Epithelial cell of esophagus (primary cell): ENCODE measurements at places on chromosomes 5 and 9.
A peak's percentile ranks its signal among the peaks of the same experiment; 100 is the strongest.

GRCh38 chr9:87678650-87679355 lies 47.1 kb upstream of the CTSL start:
- DNase-seq, result peak; percentile 72

DNA sequence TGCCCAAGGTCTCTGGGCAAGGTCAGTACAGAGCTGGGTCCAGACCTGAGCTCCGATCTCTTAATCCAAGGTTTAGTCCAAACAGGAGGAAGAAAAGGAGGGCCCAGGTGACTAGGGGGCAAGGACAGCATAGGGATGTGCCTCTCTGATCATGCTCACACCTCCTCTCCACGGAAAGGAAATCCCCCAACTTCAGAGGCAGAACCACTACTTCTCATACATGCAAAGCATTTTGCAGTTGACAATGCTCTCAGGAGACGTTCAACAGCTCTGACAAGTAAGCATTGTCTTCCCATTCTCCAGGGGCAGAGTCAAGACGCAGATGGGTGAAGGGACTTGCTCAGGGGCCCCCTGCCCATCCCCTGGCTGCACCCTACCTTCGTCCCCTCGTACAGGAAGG lies 8.7 kb upstream of the CORO2A start:
- DNase-seq, result no peak

GRCh38 chr5:76715736-76716455 lies at the start of gene F2R:
Gene F2R (plus strand): TSS chr5:76716126. CDS start chr5:76716308, 182 bp downstream.
- peak; percentile 56 for DNase-seq

DNA sequence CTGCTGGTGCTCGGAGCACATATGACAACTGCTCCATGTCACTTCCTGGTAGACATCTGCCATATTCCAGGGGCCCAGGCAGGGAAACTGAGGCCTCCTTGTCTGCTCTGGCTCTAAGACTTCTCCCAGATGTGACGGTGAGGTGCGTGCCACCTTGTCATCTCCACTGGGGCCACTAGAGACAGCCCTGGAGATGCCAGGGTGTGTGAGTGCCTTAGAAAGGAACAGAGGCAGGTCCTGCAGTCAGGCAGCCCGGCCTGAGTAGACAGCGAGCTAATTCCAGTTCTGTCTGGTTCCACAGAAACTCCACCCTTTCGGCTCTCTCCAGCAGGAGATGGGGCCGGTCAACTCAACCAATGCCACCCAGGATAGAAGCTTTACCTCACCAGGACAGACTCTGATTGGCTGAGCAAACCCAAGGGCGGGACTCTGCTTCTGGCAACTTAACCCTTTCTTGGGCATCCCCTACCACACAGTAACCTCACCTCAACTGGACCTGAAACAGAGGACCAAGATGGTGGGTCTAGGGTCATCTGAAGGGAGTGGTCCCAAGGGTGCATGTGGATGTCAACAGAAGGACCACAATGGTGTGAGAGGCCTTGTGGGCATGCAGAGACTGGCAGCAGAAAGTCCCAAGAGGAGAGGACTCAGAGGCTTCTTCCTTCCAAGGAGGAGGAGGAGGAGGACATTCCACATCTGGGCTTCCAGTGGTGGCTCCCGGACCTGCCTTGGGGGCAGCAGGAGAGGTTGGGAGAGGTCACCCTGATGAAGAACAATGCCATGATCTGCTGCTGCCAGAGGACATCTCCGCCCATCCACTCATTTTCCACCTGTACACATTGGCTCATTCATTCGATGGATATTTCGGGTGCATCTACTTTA lies 77.7 kb downstream of the RGS3 start:
- DNase-seq, result peak; percentile 46
